ENCODE measurements at places on chromosomes 3 and 15.

DNA sequence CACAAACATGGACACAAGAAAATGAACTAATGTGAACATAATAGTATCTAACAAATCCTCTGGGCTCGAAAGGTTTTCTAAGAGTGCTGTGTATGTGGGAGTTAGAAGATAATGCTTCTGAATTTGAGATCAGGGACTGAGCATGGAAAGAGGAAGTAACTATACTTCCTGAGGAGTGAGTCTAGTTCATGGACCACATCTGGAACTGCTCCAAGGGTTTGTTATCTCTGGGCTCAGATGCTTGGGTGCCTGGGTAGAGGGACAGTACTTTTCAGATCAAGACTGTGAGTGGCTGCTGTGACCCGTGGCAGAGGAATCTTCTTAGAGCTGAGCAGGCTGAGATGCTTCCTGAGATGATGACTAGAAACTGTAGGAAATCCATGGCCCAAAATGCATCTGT, 28.5 kb downstream of the TBC1D23 start:
- no peak for DNase-seq

DNA sequence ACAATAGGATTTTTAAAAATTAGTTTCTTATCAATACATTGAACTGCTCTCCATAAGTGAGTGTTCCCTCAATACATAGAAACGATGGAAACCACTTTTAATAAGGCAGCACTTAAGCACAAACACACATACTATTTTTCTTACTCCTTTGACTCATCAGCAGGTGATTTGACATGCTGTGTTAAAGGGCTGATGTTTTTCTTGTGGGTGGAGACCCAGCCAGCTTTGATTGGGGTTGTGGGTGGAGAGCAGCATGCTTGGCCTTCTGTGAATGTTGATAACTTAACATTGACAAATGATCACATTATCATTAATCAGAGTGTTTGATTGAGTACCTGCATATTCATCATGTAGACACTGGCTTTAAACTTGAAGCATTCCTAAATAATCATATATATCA, 223.0 kb upstream of the DPH6 start:
- DNase-seq: no peak

DNA sequence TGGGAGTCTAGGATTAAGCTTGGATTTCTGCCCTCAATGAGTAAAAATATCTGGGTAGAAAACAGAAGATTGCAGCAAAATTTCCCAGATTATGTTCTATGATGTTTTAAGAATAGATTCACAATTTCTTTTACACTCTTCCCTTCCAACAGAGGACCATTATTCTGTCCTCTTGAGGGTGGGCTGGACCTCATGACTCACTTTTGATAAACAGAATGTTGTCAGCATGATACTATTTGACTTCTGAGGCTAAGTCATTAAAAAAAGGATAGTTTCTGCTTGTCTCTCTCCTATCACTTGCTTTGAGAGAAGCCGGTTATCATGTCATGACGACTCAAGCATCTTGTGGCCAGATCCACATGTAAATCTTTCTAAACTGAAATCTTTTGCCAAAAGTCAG, 396.2 kb upstream of the CDIN1 start:
- DNase-seq: no peak

- DNase-seq: no peak
These were observed 75.6 kb downstream of the FAM174B start for GRCh38 chr15:92579931-92580470.

DNA sequence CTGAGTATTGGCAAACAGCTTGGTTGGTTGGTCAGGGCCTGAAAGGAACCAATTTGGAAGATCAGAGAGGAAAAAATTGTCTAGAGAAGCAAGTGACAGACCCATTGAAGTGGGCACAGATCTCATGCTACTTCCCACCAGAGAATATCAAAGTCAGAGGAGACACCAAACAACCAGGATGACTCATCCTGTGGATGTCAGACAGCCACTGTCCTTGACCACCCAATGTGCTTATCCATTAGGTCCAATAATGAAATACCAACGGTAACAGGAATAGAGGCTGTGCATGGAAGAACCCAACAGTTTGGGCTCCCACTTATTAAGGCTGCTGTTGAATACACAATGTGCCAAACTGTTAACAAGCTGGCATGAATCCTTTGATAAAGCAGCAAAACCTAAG, 323.1 kb upstream of the ATP11B start:
- no peak for DNase-seq

- no peak for DNase-seq
These were observed 10.8 kb upstream of the PHLDB2 start for GRCh38 chr3:111848283-111848682.

- DNase-seq: no peak
These were observed 109.7 kb downstream of the MFSD1 start for GRCh38 chr3:158911586-158911985.

DNA sequence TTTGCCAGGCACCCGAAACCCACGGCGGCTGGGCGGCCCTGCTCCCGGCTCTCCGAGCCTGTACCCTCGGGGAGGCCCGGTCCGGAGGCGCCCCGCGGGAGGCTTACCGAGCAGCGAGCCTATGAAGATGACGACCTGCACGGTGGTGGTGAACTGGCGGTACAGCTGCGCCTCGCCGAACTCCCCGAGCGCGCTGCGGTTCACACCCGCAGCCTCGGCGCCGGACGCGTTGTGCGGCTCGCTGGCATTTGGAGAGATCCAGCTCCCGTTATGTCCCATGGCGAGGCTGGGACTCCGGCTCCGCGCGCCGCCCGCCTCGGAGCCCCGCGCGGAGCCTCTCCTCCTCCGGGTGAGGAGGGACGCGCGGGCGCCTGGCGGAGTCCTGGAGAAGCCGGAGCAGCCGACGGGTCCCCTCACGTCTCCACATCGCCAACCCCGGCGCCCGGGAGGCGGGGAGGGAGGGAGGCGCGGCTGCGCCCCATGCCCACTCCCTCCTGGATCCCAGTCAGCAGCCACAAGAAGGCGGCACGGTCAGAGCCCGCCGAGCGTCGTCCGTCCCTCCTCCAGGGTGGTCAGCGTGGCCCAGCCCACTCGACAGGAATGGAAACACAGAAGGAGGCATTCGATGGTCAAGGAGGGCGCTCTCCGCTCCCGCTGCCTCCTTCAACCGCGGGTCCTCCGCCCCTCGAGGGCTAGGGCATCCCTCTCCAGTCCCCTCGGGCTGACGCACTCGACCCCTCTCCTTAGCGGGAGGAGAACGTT, at the start of gene GPR176:
Gene GPR176, minus strand, starts transcription at position 519 of the 762 bp plus-strand sequence. Its CDS starts 240 bp downstream, at position 279.
- no peak for DNase-seq

GRCh38 chr3:101512396-101512645, 691 bp downstream of the SENP7 start:
- DNase-seq: no peak

- DNase-seq: peak; percentile 38
These were observed 97.2 kb downstream of the TBC1D5 start for GRCh38 chr3:17645074-17645698.

GRCh38 chr3:46393011-46393410, 13.9 kb downstream of the CCR5AS start:
- DNase-seq: no peak
